Astrocyte (in vitro differentiated cells and primary cell): ENCODE measurements at places on chromosomes 3 and 15. TPM values are rescaled to one million over a fixed set of nuclear protein-coding genes. Genes with fewer than 3 reads are reported as not detected.

- H3K4me1 ChIP-seq: no peaks in the 10 kb centered on the region
- no peak overlapping the region for H3K4me3 ChIP-seq
- peaks cover 69% of the 10 kb centered on the region for H3K36me3 ChIP-seq
- DNase-seq: no peak
- no peak overlapping the region for H3K27ac ChIP-seq
- no peaks in the 10 kb centered on the region for H3K27me3 ChIP-seq
Observed at GRCh38 chr3:52253314-52254304, 8.1 kb downstream of the PPM1M start.

DNA sequence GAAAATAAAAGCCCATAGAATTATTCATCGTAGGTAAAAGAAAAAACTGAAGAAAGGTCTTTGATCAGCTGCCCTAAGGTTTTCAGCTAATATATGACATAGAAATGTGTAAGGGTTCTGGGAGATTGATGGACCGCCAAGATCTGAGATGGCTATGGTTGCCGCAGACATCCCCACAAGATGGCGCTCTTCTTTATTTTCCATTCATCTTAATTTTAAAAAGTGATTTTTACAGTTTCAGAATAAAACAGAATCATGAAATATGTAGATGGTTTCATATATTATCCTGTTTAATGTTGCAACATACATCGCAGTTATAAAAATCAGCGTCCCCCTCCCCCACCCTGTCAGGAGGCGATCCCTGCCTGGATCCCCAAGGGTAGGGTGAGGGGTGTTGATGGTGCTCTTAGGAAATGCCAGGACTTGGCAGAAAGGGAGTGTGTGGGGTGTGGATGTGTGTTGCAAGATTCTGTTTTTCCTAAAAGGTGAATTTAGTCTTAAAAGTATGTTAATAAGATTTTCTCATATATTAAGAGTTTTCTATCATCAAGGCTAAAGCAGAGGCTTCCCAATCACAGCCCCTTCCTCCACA is 68.8 kb downstream of the ANXA2 start:
- no peak overlapping the region for H3K27ac ChIP-seq
- peaks cover 22% of the 10 kb centered on the region for H3K27me3 ChIP-seq
- no peaks in the 10 kb centered on the region for H3K36me3 ChIP-seq
- no peak overlapping the region for H3K4me3 ChIP-seq
- no peaks in the 10 kb centered on the region for H3K4me1 ChIP-seq

ZBTB20 gene
- 19.7 and 21.4 TPM in 2 replicates for total RNA-seq

LRRIQ4 gene
- not detected in 2 replicates for total RNA-seq

DNA sequence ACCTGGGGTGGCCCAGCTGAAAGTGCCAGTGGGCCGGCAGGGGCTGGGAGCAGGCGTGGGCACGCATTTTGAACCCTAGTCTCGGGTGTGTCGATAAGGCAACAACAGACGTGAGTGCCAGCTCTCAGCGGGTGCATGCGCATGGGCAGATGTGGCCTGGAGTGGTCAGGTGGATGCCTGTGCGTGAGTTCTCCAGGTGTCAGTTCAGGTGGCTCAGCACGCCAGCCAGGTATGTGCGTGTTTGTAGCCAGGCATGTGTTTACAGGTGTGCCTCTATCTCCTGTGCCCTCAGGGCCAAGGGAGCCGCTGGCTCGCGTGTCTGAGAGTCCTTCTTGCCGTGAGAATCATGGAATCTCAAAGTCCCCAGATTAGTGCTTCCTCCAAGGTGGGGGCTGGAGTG is 14.8 kb downstream of the CYP1A2 start:
- H3K36me3 ChIP-seq: no peaks in the 10 kb centered on the region
- peaks cover 3% of the 10 kb centered on the region for H3K27me3 ChIP-seq
- no peak overlapping the region for H3K4me3 ChIP-seq
